ENCODE measurements at places on chromosomes 5 and 9.

- no peak for DNase-seq
Measured at GRCh38 chr5:42767491-42768105, 11.0 kb downstream of the CCDC152 start.

DNA sequence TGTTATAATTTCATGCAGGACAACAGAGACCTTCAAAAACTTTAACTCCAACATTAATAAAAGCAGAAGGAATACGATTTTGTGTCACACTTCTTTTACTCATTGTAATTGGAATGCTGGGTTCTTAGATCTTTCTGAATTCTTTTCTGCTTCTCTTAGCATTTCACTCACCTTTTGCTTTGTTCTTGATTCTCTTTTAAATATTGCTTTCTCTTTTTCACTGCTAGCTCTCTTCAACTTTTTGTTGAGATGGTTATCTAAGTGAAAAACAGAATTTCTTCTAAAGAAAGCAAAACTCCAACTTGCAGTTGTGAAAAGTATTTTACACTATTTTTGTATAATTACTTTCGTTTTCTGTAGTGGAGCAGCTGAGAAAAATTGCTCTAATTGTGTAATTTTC lies 212.6 kb upstream of the KIF2A start:
- DNase-seq, result no peak

GRCh38 chr9:27844797-27845196 lies 271.5 kb upstream of the C9orf72 start:
- DNase-seq, result no peak

- no peak for DNase-seq
Measured at GRCh38 chr9:133073086-133074014, 11.6 kb downstream of the CEL start.

DNA sequence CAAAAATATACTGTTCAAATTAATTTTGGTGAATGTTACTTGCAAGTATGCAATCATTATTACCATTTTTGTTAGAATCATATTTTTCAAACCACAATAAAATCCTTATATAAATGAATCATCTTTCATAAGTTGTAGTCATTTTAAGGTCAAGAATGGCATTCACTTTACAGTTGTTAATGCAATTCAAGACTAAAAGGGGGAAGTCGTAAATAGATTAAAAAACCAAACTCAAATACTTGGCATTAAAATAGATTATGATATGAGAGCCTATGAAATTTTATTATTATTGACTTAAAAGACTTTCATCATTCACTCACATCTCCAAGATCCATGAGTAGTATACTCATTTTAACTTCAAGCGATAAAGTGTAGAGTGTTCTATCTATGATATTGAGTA lies 11.6 kb downstream of the CDH9 start:
- no peak for DNase-seq

DNA sequence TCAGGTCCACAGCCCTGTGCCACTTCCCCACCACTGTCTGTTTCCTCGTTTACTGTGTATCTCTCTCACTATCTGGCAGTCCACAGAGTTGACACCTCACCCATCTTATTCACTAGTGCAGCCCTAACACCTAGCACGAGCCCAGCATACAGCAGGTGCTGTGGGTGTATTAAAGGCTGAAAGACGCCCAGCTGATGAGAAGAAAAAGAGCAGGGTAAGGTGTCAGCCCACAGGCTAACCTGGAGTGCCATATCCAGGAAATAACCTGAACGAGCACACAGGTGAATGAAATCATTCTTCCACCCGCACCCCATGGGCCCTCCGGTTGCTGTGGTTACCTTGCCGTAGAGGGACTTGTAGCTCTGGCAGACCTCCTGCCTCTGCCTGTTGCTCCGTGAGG lies 18.6 kb downstream of the ANXA6 start:
- DNase-seq, result no peak

DNA sequence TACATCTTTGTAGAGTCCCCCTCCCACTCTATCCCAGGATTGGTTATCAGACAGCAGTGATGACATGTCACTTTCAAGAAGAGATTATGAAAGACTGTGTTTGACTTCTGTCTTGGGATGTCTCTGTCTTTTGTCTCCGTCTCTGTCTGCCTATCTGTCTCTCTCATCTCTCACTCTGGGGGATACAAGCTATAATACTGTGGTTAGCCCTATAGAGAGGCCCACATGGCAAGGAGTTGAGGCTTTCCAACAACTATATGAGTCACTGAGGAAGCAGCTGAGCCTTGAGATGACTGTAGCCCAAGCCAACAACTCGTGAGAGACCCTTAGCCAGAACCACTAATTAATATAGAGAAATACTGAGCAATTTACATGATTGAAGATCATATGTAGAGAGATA lies 284.8 kb downstream of the PDE4D start:
- no peak for DNase-seq

DNA sequence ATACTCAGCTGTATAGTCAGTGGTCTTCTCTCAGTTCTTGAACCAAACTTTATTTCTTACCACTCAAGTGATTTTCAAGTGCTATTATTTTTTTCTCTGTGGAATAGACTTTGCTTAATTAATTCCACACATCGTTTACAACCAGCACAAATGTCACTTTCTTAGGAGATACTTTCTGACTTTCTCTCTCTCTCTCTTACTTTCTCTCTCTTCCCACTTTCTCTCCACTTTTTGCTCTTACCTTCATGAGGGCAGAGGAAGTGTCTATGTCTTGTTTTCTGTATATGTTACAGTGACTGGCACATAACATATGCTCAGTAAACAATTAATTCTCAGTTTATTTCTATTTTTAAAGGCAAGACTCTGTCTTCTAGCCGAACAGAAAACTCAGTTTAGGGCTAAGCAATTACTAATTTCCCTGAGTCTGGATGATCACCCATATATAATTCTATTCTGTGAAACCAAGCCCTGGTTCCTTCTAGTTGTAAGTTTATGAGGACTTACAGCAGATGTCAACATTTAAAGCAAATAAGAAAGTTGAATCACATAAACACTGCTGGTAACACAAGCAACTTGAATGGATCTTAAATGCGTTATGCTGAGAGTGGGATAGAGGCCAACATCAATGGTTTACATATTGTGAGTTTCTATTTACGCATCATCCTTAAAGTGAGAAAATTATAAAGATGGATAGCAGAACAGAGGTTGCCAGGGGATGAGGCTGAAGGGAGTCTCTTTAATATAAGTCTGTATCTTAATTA lies 791.4 kb downstream of the MTRR start:
- no peak for DNase-seq

- no peak for DNase-seq
Measured at GRCh38 chr9:91341258-91341746, 20.4 kb downstream of the AUH start.

GRCh38 chr9:14813336-14814248 lies 91.1 kb upstream of the CER1 start:
- DNase-seq, result no peak

DNA sequence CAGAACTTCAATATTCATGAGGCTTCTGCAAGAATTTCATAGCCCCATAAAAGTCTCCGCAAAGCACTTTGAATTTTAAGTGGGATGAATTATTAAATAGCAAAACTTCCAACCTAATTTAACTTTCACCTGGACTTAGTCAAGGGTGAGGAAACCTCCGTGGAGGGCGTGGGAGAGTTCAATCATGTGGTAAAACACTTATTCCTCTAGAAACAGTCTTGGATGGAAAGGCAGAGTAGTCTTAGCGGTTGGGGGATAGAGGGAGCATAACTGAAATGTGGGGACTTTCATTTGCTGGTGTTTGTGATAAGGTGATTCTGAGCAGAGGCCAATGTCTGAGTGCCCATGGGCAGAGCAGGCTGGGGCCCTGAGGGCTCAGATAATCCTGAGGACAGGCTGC lies 241.9 kb downstream of the IRX1 start:
- DNase-seq, result no peak

DNA sequence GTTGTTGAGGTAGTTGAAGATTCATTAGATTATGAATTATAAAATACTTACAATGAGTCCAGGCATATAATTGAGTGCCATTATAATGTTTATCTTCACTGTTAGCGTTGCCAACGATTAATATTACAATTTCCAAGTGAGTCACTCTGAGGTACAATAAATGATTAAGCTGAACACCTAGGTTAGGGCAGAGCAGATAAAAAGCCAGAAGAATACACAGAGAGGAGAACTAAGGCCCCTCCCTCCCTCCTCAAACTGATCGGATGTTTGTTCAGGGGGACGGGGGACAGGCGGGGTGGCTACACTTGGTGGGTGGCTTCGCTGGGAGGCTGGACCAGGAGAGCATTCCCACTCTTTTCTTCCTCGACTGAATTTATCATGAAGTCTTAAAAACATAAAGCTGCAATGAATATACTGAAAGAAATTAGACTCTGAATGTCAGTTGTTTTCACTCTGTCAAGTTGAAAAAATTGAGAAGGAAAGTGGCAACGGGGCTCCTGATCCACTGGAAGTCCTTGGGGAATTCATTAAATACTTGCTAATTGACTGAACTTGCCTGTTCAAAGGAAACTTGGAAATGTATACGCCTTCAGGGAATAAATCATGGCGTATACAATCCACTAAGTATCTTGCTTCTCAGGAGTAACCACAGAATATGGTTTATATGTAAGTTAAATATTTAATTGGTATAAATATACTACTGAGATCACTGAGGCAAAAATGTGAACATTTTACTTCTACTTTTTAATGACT lies 198.1 kb downstream of the TSSK1B start:
- DNase-seq, result no peak

- no peak for DNase-seq
Measured at GRCh38 chr5:111689357-111689935, 67.5 kb downstream of the NREP start.

GRCh38 chr5:142520885-142521284 lies 165.0 kb downstream of the FGF1 start:
- DNase-seq, result no peak

DNA sequence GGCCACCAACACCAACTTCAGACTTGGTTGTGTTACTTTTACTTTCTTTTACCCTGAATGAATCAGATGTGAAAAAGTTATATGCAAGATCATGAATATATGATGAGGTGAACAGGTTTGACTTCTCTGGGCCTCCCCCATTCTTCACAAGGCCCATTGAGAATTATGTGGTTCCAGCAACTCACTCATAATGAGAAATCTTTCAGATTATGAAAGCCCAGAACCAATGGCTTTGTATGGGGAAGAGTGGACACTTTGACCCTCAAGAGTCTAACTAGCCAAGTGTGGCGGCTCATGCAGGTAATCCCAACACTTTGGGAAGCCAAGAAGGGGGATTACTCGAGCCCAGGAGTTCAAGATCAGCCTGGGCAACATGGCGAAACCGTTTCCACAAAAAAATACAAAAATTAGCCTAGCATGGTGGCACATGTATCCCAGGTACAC lies 16.1 kb upstream of the LNPEP start:
- no peak for DNase-seq

DNA sequence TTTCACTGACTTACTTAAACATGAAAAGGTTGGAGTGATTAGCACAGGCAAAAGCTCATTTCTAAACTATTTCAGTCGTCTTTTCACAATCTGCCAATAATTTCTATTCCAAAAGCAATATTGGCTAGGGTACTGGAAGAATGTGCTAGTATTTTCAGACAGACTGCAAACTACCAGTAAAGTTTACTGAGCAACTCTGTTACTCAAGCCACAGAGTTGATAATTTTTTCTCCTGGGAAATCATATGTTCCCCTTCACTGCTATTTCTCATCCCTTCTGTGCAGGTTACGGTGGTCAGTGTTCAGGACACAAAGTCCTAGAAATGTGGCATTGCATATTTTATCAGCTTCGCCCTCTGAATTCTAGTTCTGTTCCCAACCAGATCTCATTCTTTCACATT lies 343.3 kb upstream of the TNC start:
- DNase-seq, result no peak

DNA sequence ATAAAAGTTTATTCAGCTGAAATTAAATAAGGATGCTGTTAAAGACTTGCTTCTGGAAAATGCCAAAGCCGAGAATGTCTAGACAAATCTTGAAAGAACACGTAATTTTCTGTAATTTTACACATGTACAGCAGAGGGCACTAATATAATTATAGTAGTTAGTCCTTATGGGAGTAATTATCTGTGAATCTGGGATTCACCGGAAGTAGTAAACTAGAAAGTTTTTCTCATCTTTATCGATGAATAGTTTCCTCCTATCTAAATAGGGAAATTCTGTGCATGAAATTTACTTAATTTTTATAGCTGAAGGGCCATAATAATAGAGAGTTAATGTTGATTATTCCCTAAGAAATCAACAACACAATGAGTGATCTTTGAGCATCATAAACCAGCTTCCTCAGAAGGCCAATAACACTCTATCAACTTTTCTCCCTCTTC lies 18.4 kb upstream of the CNTLN start:
- no peak for DNase-seq

DNA sequence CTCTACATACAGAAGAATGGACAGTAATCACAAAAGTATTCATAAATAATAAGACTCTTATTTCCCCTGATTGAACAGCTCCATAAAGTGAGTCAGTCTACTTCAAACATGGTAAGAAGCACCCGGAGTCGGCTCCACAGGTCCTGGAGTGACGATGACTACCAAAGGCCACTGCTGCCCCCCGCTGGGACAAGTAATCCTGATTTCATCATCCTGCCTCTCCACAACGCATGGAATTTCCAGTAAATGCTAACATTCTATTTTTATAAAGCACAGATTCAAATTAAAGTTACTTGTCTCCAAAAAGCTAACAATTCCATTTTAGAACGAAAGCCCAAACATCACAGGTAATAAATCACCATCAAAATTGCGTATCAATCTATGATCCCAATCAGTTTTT lies 16.2 kb downstream of the ATPSCKMT start:
- DNase-seq, result peak; percentile 22

DNA sequence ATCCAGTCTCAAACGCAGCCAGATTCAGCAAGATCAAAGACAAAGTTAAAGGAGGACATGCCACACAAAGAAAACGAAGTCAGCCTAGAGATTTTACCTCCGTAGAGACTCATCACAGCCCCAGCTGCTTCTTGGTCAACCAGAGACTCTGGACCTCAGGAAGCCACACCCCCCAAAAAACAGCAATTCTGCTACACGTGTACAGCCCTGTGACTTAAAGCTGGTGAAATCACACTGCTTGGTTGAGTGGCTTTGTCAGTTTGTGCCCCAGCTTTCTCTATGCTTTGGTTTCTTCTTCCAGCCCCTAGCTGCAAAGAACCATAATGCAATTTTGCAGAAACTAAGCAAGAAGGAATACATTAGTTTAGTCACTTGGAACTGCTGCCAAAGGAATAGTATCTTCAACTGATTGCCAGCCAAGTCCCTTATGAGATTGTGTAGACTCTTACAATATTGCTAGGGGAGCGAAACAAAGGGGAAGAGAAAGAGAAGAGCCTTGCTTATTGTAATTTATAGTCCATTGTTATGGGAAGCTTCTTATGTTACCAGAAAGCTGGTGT lies 158.8 kb upstream of the ZNF462 start:
- DNase-seq, result no peak

DNA sequence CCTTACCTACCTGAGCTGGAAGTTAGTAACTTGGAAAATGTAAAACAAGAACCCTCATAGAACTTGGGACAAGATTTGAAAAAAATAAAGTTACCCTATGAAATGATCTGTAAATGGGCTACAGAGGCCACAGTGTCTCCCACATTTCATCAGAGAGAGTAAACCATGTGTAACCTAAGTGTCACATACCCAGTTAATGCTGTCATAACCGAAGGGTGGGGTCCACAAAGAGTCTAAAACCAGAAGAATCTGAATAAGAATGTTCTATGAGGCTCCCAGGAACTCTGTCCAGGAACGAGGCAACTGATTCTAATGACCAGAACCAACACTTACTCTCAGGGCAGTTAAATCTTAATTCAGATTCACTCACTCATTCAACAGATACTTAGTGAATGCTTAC lies 1.0 kb upstream of the FAM13B start:
- DNase-seq, result peak; percentile 41
